ENCODE measurements at places on chromosomes 5 and 9.

DNA sequence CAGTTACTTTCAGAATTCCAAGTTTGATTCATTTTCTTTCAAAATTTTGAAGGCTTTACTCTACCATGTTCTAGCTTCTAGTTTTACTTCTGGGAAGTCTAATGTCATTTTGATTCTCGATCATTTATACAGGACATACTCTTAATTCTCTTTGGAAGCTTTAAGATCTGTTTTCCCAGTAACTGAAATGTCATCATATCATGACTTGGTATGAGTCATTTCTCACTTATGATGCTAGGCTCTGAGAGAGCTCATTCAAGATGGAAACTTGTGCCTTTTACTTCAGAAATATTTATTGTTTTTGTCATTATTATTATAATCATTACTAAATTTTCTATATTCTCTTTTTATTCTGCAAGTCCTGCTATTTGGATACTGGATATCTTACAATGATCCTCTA is 222.3 kb downstream of the PARP8 start:
- no peak for DNase-seq

GRCh38 chr9:86099701-86100364 is 475 bp upstream of the GOLM1 start:
- DNase-seq = peak; percentile 56

DNA sequence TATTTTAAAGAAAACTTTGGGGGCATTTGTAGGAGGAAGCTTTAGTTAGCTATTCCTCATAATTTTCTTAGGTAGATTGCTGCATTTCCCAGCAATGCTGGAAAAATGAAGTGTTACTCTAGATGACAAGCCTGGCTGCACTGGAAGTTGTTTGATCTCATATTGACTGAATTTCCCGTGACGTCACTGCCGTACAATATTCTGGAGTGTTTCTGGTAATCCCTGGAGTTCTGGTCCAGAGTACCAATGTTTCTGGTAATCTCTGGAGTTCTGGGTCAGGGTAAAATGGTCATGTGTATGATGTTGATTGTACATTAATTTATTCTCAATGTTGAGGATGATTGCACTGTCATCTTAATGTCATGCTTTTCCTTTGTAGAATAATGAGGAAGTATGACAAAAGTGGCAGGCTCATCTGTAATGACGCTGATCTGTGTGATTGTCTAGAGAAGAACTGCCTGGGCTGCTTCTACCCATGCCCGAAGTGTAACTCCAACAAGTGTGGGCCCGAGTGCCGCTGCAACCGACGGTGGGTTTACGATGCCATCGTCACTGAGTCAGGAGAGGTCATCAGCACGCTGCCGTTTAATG is 26.2 kb downstream of the ARL14EPL start:
- no peak for DNase-seq

DNA sequence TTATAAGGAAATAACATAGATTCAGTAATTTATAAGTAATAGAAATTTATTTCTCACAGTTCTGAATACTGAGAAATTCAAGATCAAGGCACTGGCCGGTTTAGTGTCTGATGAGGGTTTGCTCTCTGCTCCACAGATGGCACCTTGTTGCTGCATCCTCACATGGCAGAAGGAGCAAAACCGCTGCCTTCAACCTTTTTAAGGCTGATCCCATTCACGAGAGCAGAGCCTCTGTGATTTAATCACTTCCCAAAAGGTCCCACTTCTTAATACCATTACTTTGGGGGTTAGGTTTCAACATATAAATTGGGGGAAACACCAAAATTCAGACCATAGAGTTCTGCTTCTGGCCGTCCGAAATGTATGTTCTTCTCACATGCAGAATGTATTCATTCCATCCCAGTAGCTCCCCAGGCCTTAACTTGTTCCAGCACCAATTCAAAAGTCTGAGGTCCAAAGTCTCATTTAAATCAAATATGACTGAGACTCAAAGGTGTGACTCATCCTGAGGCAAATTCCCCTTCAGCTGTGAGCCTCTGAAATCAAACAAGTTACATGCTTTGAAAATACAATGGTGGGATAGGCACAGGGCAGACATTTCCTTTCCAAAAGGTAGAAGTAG is 30.6 kb downstream of the BAAT start:
- DNase-seq = no peak

DNA sequence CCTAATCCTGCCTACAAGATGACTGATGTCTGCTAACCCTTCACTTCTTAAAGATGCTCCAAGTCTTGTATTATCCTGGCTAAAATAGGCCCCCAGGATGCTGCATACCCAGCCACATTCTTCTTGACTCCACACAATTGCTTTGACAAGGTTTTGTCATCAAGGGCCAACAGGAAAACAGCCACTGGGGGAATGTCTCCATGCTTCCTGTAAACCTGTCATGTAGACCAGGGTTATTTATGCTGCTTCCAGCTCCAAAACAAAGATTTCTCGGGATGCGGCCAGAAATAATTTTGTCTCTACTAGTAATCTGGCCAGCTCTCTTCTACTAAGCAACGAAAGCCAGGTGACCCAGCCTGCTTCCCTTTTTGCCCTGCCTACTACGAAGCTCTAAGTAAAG is 53.8 kb downstream of the SHB start:
- no peak for DNase-seq

GRCh38 chr9:71037521-71037920 is 83.9 kb downstream of the TRPM3 start:
- no peak for DNase-seq

DNA sequence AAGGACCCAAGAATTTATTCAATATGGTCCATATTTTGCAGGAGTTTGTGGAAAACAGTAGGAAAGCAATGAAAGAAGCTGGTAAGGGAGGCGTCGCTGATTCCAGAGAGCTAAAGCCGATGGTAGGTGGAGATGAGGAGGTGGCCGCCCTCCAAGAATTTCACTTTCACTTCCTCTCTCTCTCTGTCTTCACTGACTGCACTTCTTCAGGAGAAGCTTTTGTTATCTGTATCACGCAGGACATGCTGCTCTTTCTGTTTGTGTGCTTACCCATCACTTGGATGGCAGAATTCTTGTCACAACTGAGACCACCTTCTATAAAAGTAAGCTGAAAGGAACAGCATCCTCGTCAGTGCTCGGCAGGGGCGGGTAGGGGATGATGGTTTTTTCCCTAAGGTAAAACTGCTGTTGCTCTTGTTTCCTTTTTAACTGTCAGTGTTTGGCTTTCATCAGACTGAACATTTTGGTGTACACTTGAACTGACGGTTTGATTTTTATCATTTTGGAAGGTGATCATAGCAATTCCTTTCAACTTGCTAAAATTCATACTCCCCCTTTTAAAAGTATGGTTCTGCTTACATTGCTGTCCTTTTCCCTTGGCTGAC is 62.4 kb upstream of the FSD1L start:
- no peak for DNase-seq

DNA sequence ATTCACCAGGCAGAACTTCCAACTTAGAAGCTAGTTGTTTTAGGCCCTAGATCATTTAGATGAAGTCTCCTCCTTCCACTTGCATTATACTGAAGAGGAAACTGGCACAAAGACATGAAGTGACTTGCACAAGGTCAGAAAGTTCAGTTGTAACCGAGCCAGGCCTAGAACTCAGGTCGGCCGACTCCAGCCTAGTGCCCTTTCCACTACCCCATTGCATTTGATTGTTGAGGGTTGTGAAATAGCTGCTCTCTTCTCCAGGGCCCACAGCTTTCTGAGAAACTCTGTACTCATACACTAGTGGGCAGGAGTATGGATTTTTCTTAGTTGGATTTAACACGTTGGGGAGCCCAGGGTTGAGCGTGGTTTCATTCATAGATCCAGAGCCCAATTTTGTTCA is 5.6 kb downstream of the ZNF462 start:
- no peak for DNase-seq

DNA sequence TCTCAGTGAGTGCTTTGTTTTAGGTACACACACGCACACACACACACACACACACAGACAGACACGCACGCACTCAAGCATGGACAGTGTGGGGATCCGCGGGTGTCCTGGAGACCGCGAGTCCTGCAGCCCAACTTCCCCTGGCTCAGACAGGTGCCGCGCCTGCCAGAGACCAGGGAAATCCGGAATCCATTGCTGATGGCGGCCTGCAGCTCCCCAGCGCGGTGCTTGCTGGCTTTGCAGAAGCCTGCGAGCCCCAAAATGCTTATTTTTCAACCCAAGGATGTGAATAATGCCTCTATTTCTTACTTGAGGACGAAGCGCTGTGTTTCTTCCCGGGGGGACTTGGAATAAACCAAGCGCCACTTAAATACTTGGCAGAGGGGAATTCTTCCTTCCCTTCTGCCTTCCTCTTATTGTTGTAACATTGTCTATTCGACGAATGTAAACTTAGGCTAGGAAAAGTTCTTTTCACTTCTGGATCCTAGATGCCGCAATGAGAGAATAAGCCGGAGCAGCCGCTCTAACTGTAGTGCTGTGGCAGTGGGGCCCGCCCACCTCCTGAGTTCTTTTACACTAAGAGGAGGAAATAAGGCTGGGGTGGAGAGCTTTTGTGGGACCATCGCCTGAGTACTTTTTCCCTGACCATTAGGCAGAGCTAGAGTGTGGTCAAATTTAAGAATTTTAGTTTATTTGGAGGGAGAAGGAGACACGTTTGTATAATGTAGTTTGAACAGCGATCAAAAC is 802 bp downstream of the ITGA2 start:
- DNase-seq = peak; percentile 57

- no peak for DNase-seq
Observed at GRCh38 chr9:93869088-93869487, 86.1 kb downstream of the BARX1 start.

GRCh38 chr9:101792475-101792874 is 54.0 kb upstream of the GRIN3A start:
- DNase-seq = no peak
